ENCODE measurements at places on chromosomes 4 and X. TPM values are rescaled to one million over a fixed set of nuclear protein-coding genes. Genes with fewer than 3 reads are reported as not detected.

GRCh38 chr4:24957886-24958285, 45.0 kb upstream of the CCDC149 start:
- DNase-seq: no peak

DNA sequence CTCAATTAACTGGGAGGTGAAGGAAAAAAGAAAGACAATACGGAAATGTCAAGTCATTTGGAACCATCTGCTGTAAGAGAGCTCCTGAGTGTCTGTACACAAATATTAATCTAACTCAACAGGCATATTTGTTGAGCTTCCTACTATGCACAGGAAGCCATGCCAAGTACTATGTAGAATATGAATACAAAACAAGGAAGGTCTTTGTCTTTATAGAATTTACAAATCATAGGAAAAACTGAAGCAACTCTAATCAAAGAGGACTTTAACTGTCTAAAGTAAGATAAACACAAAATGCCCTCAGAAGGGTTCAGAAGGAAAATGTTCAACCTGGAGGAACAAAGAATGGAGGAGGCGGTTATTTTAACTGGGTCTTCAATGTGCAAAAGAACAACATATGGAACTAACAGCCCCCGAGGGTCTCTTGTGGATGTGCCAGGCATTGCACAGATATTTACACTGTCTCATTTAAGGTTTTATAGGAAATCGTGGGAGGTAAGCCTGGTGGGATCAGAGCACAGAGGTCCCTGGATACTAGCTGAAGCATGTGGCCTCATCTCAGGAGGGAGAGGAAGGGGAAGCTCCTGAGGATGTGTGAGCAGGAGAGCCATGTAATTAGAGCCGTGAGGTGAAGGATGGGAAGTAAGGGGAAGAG, 5.8 kb downstream of the FAM114A1 start:
- DNase-seq: no peak

- no peak for DNase-seq
Measured at GRCh38 chr4:175929441-175929840, 117.4 kb upstream of the GPM6A start.

- no peak for DNase-seq
Measured at GRCh38 chr4:151628001-151628608, 132.7 kb downstream of the GATB start.

DNA sequence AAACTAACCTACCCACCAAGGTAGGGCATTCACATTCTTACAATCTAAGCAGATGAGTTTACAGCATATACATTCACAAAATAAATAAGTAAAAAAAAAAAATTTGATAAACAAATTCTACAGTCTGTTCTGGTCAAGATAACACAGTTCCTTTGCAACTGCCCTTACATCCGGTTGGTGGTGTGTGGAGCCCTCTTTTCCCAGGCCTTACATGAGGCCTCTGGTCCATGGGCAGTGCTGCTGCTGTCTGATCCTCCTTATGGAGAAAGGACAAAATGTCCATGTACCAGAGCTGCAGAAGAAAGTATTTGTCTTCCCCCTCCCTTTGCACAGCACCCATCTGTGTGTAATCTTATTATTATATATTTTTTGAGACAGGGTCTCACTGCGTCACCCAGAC, 2.2 kb upstream of the SEPTIN11 start:
- no peak for DNase-seq

DNA sequence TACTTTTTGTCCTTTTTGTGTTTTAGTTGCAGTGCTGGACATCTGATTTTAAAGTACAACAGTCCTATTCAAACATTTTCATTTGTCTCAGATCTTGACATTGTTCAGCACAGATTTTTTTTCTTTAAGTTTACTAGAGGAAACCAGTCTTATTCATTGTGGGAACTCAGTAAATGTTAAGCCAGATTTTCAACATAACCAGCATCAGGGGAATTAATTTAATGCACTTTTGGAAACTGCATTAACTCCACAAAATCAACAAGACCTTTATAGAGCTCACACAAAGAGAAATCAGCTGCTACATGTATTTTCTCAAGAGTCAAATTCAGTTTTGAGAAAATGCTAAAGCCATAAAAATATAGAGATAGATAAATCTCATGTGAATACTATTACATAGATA, 9.9 kb downstream of the CPE start:
- no peak for DNase-seq

Gene RIPPLY1
- total RNA-seq: not detected

Gene STEEP1
- total RNA-seq: 17.8 TPM

Gene TRIM75
- total RNA-seq: not detected

Measured in left cardiac atrium (tissue), 4 donors.